ENCODE measurements at places on chromosomes 12 and 14.

GRCh38 chr12:68364328-68364727 lies 32.2 kb upstream of the MDM1 start:
- DNase-seq = no peak

- no peak for DNase-seq
Measured at GRCh38 chr12:6957151-6957701, 6.1 kb downstream of the PTPN6 start.

GRCh38 chr12:26688344-26688904 lies 144.6 kb downstream of the ITPR2 start:
- no peak for DNase-seq

GRCh38 chr12:13049816-13050215 lies 5.6 kb downstream of the FAM234B start:
- peak; percentile 24 for DNase-seq

DNA sequence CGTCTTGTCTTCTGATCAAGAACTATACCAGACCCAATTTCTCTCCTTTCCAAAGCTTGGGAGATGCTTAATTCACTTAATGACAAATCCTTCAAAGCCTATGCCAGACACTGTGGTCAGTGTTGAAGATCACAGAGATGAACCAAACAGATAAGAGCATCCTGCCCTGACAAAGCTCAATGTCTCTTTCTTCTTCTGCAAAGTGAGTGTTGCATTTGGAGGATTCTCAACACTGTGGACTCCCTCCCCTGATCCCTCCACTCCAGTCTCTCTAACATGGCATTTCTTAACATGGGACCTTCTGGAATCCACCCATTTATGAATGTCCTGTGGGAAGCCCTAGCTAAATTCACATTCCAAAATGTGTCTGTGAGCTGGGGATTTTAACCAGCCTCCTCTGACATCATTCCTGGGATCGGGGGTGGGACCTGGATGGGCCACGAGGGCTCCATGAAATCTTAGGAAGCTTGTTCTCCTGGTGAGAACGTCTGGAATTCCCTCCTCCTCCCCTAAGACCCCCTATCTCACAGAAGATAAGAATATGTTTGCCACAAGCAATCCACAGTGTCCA lies 20.3 kb downstream of the SYNE3 start:
- no peak for DNase-seq

Data from GM04504 (cell line).